ENCODE measurements at places on chromosomes 12 and 14. TPM values are rescaled to one million over a fixed set of nuclear protein-coding genes. Genes with fewer than 3 reads are reported as not detected.

- DNase-seq = no peak
These were observed 7.9 kb upstream of the NYNRIN start for GRCh38 chr14:24390701-24391468.

The DNAJC22 gene
- 27.7 TPM for total RNA-seq

The KCNA5 gene
- total RNA-seq = not detected

The ZDHHC22 gene
- 0.10 TPM for total RNA-seq

DNA sequence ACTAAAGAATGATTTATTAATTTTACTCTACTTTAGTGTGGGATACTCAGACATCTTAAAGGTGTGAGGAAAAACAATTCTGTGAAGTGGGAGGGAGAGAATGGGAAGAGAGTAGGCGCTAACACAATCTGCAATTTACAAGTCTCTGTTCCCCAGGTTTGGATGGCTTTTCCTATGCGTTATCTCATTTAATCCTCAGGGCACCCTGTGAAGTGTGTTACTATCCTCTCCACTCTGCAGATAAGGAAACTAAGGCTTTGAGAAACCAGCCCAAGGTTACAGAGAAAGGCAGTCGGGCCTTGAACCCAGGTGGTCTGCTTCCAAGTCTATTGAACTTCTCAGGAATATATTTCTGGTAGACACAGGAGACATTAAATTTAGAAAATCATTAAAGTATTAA is 36.2 kb upstream of the TUBA1C start:
- no peak for DNase-seq

GRCh38 chr12:33825442-33825841 is 196.9 kb upstream of the ALG10 start:
- no peak for DNase-seq

DNA sequence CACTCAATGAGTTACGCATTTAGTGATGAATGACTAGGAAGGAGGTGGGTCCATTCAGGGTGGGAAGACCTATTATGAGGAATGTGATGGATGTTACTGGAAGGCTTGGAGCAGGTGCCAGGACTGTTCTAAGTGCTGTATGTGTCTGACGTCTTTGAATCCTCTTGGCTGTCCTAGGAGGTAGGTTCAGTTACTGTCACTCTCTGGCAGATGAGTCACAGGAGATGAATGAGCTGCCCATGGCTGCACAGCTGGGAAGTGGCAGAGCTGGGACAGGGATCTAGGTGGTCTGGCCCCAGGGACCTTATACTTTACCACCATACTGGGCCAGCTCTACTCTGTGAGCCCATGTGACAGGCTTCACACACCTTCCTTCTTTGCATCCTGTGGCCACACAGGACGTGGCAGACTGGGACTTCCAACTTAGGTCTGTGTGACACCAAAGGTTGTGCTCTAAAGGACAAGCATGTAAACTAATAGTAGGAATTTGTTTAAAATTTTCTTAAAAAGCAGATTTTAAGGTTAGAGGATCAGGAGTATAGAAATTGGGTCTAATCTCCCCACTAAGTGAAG is 24.0 kb downstream of the TCTN1 start:
- DNase-seq = no peak

GRCh38 chr12:103930787-103931735 is 851 bp downstream of the HSP90B1 start:
- no peak for DNase-seq

The C12orf60 gene
- 3.5 TPM for total RNA-seq

The TMEM106C gene
- total RNA-seq = 94.7 TPM

The GALNT8 gene
- total RNA-seq = not detected

GRCh38 chr14:89955022-89955744 is 544 bp upstream of the TDP1 start:
- DNase-seq = peak; percentile 1

DNA sequence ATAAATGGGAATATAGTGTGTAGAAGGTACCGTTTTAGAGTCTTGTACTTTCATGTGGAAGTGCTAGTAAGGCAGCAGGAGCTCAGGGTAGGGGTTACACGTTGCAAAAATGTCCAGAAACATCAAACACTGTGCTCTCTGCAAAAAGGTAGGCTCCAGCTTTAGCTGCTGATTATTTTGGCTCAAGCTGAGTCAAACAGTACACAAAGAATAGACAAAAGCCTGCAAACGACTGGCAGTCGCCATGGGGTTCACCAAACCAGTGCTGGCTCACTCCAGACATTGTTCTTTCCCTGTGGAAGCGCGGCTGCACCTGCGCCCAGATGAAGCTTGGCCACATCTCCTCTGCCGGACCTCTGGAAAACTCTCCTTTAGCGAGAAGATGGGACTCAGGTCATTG is 45.3 kb upstream of the NAA30 start:
- no peak for DNase-seq

The CD4 gene
- 0.42 TPM for total RNA-seq

The EID3 gene
- total RNA-seq = 3.0 TPM

DNA sequence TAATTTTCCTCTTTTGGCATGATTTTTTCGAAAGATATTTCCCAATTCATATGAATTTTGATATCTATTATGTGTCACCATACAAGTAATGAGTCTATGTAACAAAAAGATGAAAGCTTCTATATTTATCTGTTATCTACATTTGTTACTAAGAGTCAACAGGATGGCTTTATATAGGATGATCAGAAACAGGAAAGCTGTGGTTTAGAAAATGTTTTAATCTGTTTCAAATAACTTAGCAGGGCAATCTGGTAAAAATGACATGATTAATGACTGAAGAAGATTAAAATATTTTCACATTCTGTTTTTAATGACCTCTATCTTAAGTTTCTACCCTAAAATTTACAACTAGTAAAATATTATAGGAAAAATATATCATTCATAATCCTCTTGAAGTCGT is 105.8 kb downstream of the MSRB3 start:
- no peak for DNase-seq

DNA sequence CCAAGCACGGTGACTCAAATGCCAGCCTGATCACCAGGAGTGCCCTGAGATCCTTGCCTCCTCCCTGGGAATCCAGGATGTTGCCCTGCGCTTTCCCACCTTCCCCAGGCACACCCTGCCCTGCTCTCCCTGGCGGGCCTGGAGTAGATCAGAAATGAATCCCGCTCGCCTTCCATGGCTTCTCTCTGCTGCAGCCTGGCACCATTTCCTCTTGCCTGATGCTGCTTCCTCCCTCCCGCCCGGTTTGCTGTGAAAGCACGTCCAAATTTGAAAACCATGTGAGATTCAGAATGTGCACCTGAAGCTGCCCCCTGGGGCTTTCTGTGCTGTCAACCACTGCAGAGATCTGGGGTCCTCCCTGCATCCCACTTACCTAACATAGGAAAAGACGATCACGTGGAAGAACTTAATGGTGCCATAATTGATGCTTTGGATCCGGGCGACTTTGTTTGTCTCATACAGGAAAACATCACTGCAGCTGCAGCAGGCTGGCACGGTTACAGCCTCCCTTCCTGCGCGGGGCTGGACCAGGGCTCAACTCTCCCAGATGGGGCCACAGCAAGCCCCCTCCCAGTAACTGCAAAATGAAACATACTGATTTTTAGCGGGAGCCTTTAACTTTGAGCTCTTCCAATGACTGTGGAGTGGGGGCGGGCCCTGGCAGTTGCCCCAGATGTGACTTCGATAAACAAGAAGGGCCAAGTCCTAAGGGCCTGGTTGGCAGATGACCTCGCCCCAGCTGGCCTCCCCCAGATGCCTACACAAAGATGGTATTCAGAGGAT is 24.9 kb upstream of the C12orf76 start:
- DNase-seq = no peak

DNA sequence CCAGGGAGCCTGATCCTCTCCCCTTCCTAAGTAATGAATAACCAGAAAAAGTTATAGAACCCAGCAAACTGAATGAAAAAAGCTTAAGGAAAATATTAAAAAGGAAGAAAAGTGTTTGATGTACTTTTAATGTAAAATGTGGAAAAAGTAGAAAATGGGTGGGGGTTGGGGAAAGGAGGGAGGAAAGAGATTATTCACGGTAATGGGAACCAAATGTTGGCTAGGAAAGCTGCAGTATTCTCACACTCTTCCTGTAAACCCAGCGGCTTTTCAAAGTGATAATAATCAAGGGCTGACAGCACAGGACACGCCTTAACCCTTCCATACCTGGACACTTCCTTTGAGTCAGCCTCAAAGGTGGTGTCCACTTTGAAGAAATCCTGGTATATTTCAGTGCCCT is 139.2 kb downstream of the TGFB3 start:
- no peak for DNase-seq

- DNase-seq = no peak
These were observed 49.3 kb upstream of the TSPAN11 start for GRCh38 chr12:30877105-30877875.

DNA sequence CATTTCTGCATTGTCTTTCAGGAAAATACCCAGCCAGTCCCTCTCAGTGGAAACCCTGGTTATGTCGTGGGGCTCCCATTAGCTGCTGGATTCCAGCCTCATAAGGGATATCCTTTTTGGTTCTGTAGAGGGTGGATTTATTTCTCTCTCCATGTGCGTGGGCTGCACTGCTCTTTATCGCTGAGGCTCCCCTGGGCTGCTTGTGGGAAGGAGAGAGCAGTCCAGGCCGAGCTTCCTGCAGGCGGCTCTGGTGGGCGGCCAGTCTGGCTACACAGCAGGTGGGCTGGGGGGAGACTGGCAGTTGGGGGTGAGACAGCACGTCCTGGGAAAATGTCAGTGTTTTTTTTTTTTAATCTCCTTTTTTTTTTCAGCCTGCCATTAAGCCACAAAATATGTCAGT is 27.6 kb downstream of the TCTN1 start:
- no peak for DNase-seq

- DNase-seq = no peak
These were observed 56.3 kb downstream of the CCDC88C start for GRCh38 chr14:91361233-91361811.

GRCh38 chr12:4330203-4330602 is 9.2 kb downstream of the TIGAR start:
- DNase-seq = no peak

The TEX52 gene
- not detected for total RNA-seq

The CACNA2D4 gene
- total RNA-seq = 1.7 TPM

GRCh38 chr14:61705017-61705416 is 9.7 kb downstream of the HIF1A start:
- no peak for DNase-seq

The DENND5B gene
- total RNA-seq = 19.2 TPM

The INHBC gene
- total RNA-seq = 0.20 TPM

DNA sequence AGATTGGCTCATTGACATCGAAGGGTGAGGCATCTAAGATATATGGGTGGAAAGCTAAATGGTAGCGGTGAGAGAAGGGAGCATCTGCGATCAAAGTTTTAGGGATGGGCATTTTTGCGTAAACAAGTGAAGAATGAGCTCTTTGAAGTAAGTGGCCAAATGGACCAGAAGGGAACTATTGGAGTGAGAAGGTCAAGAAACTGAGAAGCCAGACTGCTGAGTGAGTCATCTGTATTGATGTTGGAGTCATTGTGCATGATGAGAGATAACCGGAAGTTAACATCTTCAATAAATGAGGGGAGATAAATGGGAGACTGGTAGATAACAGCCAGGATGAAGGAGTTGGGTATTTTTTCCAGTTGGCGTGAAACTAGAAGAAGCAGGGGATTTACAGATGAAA is 271.9 kb upstream of the PDE3A start:
- no peak for DNase-seq

The RARG gene
- total RNA-seq = 68.9 TPM

The CIROP gene
- total RNA-seq = not detected

- no peak for DNase-seq
These were observed 9.0 kb downstream of the LRTM2 start for GRCh38 chr12:1829306-1829900.

DNA sequence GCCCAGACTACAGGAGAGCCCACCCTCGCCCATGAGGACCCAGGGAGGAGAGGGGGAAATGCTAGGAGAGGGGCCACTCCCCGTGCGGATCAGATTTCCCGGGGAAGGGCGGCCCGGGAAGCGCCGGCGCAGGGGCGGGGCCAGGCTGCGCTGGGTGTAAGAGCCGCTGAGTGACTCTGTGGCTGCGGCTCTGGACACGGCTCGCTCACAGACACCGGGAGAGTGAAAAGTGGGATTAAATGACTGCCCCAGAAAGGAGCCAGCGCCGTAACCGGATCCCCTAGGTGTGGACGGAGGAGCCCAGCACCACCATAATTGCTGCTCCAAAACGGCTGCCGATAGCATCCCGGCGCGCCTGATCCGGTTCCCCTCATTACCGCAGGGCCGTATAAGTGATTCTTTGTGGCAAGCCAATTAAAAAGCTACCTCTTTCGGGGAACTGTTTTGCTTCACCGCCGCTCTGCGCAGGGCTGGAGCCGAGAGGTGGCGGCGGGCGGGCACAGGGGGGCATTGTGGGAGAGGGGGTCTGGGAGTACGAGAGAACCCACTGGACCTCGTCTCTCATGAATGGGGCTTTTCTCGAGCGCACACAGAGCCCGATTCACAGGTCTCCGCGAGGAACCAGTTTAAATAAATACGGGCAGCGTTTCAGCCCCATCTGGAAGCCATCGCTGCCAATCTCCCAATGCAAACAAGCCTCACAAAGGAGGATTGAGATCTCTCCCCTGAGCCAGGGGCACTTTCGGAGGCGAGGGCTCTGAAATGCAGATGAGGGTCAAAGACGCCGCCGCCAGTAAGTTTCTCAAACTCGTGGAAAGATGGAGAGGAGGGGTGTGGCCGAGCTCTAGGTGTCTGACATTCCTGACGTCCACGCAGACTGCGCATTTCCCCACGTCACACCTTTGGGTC is 2.5 kb downstream of the COL2A1 start:
- peak; percentile 4 for DNase-seq

DNA sequence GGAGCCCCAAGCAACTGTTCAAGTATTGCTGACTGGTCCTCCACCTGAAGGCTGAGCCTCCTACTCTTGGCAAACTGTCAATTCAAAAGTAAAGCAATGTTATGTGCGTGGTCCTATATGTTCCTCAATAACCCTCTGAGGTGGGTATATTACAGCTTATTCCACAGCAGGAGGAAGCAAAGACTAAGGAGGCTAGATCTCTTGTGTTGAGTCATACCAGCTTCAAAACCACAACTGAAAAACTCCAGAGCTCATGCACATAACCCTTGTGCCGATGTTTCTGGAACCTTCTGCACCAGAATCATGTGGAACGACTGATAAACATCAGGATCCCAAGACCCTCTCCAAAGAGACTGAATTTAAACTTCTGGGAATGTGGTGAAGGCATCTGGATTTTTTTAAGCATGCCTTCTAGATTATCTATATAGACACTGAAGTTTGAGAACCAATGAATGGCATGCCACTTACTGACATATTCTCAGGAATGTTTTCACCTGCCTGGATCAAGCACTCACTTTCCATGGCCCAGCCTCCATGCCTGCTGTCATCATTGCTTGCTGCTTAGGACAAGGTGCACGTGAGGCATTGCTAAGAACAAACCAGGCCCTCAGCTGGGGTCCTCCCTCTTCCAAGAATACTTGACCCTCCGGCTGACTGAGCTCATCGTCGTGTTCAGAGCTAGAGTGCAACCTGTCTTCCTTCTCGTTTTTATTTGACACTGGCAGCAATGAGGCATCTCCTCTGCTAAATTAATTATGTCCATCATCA is 194.7 kb downstream of the BCL11B start:
- DNase-seq = no peak

- DNase-seq = no peak
These were observed 394.8 kb downstream of the LRFN5 start for GRCh38 chr14:42001431-42001830.

- no peak for DNase-seq
These were observed 51.4 kb upstream of the IFNG-AS1 start for GRCh38 chr12:67937822-67938221.

- DNase-seq = no peak
These were observed 391.9 kb downstream of the GALC start for GRCh38 chr14:87601036-87601435.
